ENCODE measurements at places on chromosomes 7 and 10.

DNA sequence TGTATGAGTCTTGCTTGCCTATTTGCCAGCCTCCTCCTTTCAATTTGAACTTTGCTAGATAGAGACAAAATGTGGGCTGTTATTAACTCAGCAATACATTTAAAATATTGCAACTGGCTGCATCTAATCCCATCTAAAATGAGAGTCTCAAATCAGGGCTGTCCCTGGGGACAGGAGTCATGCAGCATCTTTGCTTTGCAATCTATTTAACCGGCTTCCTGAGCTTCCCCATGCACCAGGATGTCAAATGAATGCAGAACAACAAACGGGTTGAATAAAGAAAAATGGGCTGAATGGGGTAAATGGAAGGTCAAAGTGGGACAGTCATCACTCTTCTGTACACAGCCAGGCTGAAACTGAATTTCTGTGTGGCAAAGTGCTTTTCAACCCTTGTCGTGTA, 89.2 kb downstream of the AOAH start:
- no peak for DNase-seq

DNA sequence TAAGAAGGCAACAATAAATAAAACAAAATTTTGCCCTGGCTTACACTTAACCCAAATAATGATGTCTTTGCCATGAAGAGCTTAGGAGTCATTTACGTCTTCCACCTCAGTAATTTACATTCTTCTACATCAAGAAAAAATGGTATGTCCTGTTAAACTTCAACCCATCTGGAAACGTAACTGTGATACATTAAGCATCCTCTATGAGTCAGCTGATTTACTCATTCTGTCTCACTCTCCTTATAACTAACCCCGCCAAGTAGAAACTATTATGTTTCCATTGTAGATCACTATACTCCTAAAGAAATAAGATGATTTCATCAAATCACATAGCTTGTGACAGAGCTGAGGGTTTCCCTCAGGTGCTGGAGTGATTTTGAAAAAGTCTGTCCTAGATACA, 330.7 kb downstream of the CDC14C start:
- no peak for DNase-seq

DNA sequence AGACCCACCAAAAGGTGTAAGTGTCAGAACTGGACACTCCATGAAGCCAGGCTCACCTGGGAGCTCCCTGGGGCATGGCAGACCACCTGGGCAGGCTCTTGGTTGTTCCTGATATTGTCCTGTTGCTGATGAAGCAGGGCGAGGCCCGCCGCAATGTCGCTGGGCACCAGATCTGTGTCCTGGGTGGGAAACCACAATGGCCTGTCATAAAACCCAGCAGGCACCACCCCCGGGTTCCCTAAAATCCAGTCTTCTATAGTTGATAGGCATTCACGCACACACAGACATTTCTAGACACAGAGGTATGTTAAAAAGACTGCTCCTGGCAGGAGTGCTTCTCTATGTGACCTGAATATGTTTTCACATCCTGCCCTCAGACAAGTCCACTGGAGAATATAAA, 15.0 kb downstream of the DAGLB start:
- DNase-seq = no peak

GRCh38 chr7:96304573-96304972, 17.3 kb downstream of the SLC25A13 start:
- no peak for DNase-seq

DNA sequence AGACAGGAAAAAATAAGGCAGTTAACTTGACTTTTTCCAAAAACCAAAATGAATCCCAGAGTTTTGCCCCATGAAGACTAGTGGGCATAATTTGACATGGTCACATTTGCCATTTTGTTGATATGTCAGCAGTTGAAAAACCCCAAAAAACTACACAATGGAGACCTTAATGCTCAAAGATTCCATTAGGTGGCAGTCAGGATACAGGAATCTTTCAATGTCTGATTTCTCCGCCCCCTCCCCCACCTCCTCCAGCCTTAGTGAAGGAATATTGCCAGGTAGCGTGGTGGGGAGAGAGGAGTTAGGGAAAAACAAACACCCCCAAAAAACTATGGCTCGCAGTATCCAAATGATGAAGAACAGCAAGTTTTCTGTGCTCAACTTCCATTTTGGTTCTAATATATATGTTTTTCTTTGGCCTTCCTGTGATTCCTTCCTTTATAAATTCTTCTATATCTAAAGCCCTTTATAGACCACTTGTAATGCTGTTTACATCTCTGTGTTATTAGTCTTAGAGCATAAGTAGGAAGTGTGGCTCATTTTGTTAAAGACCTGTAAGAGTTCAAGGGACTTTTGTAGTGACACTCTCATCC, 6.7 kb upstream of the SMNDC1 start:
- no peak for DNase-seq

DNA sequence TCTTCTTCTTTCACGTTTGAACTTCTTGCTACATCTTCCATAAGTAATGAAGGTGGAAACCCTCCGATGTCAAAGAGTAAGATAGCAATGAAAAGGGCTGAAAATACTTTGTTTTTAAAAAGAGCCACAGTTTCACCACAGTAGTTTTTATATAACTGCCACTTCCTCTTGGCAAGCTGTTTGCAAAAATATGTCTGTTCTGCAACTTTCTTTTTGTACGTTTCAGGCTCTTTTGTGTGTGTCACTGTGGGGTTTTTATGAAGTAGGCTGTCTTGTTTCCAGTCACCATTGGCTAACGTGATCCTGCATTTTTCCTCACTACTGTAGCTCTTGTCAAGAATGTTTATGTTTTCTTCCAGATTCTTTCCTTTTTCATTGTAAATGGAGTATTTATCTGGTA, 55.6 kb downstream of the SLC16A9 start:
- DNase-seq = no peak

DNA sequence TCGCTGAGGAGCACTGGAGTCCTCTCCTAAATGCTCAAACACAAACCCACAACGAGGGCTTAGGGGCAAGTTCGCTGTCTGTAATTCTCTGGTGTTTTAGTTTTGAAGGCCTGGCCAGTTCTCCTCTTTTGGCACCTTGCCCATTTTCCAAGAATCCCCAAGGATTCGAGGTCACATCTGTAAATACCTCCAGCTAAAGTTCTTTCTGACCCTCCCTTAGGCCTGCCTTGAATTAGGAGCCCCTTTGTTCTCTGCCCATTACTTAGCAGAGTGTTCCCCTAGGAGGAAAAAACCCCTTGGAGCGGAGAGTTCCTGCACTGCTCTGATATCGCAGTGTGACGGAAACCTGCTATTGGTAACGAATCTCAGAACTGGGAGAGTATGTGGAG, 743 bp upstream of the PYROXD2 start:
- no peak for DNase-seq

DNA sequence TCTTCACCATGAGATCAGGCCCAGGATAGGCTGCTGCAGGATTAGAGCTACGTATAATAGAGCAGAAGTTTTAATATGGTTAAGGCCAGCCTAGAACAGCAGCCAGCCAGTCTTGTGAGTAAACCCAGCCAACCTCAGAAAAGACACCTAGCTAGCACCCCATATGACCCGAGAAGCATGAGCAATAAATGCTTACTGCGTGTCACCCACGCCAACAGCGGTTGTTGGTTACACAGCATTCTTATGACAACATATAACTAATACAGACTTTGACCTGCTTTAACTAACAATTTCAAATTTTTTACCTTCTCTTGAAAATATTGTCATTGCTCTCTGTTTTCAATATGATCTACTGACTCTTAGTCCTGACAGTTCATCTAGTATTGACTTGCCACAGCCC, 105.7 kb downstream of the HBP1 start:
- no peak for DNase-seq

DNA sequence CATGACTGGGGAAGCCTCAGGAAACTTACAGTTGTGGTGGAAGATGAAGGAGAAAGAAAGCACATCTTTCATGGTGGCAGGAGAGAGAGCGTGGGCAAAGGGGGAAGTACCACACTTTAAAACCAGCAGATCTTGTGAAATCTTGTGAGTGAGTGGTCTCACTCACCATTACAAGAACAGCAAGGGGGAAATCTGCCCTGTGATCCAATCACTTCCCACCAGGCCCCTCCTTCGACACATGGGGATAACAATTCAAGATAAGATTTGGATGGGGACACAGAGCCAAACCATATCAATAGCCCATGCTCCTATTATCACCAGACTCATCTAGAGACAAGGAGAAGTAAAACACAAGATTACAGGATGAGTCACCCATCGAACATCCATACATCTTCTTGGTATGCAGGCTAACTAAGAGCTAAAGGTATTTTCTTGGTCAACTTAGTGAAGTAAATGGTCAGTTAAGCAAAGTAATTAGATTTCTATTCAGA, 55.3 kb upstream of the YAE1 start:
- no peak for DNase-seq

- DNase-seq = no peak
These were observed 1.7 kb downstream of the STN1 start for GRCh38 chr10:103916254-103916653.

DNA sequence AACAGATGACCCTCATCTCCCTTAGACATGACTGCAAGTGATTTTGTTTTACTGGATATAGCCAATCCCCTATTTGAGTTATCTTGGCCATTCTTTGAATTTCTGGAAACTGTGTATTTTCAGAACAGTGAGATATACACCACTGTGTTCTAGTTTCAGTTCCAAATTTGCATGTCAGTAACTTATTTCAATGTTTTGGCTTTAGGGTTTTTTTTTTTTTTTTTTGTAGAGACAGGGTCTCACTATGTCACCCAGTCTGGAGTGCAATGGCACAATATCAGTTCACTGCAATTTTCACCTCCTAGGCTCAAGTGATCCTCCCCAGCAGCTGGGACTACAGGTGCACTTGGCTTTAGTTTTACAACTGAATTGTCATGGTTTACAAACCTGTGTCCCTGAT, 67.2 kb downstream of the ATAD1 start:
- DNase-seq = no peak

DNA sequence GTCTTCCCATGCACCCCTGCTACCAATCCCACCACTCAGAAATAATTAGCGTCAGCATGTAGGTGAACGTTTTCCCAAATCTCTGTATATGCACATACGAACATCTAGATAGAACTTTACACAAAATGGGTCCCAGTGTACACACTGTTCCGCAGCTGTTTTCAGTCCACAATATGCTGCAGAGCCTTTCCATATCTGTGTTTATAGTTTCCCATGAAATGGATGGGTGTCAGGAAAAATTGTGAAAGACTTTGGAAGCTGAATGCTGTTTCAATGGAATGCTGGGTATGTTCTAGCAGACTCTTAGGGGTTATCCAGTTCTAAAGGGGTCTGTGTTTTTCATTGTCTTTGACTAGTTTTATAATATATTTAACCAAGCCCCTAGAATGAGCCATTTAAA, 13.8 kb downstream of the GRK5 start:
- DNase-seq = no peak

- no peak for DNase-seq
These were observed 55.8 kb upstream of the LANCL2 start for GRCh38 chr7:55309040-55309991.

DNA sequence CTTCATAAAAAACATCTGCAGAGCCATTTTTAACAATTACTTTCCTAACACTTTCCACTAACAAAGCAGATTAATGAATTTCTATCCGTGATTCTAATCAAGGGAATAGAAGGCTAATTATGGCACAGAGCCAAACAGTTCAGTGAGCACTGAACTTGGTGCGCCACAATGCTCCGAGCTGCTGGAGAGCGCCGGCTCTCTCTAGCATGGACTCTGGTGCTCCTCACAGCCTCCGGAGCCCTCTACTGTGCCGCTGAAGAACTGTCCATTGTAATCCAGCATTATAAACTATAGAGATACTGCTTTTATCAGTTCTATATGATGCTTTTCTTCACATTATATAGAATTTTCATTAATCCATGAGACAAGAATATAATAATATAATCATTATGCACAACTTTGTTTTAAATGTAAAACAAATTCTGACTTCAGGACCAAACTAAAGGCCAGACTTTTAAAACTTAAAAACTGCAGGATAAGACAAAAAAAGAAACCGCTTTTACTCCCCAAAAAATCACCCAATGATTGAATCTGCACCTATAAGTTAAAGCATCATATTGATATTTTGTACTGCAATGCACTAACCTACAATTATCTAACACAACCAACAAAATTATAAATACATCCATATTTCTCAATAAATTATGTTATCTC, 123.6 kb downstream of the RNF32 start:
- DNase-seq = peak; percentile 24

- no peak for DNase-seq
These were observed 63.9 kb upstream of the PDGFA start for GRCh38 chr7:583410-584121.

DNA sequence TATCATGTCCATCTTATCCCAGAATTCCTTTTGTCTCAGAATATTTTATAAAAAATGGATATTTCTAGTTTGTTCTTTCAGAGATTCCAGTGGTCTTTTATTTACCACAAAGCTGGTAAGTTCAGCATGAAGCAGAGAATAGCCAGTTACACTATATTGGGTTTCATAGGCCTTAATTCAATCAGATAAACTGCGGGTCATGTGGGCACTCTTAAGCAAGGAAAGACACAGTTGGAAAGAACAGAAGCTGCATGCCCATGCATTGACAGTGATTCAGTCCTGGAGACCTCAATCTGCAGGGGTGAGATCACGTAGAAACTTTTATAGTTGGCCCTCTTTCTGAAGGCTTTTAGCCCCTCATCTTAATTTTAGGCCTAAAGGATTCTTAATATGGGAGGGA, 281.3 kb upstream of the IGFBP3 start:
- no peak for DNase-seq

DNA sequence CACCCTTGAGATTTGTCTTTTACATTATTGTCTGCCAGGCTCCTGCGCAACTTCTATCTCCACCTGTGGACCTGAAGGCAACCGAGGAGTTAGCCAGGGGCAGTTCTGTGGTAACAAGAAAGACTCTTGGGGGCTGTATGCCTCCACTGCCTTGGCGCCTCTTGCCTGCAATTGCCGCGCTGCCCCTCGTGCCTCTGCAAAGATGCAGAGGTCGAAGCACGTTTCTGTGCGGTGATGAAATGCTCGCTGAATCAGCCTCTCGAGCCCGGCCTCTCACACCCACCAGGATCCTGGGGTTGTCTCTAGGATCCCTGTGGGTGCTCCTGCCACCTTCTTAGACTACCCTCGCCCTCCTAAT, 486 bp upstream of the LHFPL3 start:
- DNase-seq = no peak

GRCh38 chr7:117165656-117166055, 157.2 kb downstream of the WNT2 start:
- no peak for DNase-seq

- DNase-seq = no peak
These were observed 42.0 kb downstream of the ZNF783 start for GRCh38 chr7:149304006-149304405.

DNA sequence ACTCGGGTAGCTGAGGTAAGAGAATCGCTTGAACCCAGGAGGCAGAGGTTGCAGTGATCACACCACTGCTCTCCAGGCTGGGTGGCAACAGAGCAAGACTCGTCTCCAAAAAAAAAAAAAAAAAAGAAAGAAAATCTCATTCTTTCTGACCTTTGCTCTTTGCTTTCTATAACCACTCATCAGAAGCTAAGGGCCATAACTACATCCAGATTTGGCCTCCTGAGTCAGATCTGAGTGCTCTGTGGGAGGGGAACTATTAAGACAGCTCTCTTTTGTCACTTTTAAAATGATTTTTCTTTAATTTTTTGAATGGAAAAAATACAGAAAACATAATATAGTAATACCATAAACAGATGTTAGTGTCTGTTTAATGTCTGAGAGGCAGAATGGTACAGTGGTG, 210.1 kb downstream of the KIAA1217 start:
- DNase-seq = no peak

GRCh38 chr10:25068152-25069058, 52.0 kb downstream of the THNSL1 start:
- peak; percentile 56 for DNase-seq
